ENCODE measurements at places on chromosomes 4 and X. TPM values are rescaled to one million over a fixed set of nuclear protein-coding genes. Genes with fewer than 3 reads are reported as not detected.

DNA sequence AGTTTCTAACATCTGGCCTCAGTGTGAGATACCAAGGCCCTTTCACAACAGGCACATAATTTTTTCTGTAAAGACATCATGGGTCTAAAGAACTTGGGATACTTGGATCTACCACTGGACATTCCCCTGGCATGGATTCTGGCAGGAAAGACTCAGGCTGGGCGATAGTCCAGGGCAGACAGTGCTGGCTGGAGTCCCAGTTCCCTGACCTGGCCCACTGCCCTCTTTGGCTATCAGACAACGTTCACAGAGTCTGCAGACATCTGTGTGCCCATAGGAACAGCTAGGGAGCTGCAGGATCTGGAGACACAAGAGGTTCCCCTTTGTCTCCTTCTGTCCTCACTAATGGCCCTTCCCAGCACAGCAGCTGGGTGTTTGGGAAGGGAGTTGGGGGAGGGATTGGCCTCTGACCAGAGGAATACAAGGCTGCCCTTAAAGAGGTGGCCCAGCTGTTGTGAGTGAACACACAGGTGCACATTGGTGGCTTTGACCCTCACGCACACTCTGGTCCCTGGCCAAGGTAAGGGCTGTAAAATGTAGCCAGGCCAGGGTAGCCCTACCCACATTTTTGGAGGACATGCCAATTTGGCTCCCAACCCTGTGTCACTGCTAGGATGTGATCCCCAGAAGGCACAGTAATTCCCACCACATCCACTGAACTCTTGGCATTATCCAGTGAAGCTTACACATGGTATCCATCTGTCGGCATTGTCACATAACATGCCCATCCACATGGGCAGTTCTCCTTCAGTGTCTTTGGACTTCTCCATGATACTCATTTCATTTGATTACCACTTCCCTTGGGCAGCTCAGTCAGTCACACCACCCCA is 72.3 kb downstream of the SOX3 start:
- DNase-seq: no peak

UGT2A1 gene
- not detected for total RNA-seq

- DNase-seq: no peak
Observed at GRCh38 chr4:88802138-88802537, 104.5 kb upstream of the NAP1L5 start.

GRCh38 chr4:109921384-109921808 is 8.7 kb downstream of the EGF start:
- DNase-seq: peak; percentile 6

DNA sequence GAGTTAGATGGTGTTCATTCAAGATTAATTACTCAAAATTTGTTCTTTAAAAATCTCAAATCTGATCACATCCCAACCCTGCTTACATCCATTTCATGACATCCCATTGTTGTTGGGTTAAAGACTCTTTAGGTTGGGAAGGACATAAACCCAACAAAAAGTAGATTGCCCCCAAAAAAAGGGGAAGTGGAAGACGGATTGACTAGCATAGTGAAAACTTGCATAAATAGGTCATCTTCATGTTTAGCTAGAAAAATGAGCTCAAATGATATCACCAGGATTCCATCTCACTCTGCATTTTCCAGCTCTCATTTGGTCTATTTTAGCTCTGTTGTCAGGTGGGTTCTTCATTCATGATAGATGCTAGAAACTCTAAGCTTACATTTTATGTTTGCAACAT is 18.5 kb upstream of the TET2 start:
- DNase-seq: no peak

DRD5 gene
- not detected for total RNA-seq

GRCh38 chrX:23952984-23953907 is 45.4 kb downstream of the CXorf58 start:
- no peak for DNase-seq

GRCh38 chrX:47637546-47638195 is 7.9 kb upstream of the CFP start:
- no peak for DNase-seq

DNA sequence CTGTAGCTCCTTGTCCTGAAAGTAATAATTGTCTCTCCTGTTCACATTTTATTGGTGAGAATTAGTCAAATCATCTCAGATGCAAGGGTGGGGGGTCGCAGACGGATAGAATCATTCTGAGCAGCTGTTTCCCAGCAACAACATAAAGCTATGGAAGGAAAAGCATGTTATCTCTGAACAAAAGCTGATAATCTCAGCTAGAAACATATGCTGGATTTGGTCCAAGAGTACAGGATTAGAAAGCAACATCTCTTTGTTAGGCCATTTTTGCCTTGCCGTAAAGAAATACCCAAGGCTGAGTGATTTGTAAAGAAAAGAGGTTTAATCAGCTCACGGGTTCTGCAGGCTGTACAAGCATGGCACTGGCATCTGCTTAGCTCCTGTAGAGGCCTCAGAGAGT is 472.8 kb upstream of the BOD1L1 start:
- no peak for DNase-seq

CITED1 gene
- total RNA-seq: 4.8 TPM

- DNase-seq: no peak
Observed at GRCh38 chr4:108533245-108533844, 87.0 kb upstream of the RPL34 start.

BRS3 gene
- total RNA-seq: not detected

UGT2B11 gene
- not detected for total RNA-seq

DNA sequence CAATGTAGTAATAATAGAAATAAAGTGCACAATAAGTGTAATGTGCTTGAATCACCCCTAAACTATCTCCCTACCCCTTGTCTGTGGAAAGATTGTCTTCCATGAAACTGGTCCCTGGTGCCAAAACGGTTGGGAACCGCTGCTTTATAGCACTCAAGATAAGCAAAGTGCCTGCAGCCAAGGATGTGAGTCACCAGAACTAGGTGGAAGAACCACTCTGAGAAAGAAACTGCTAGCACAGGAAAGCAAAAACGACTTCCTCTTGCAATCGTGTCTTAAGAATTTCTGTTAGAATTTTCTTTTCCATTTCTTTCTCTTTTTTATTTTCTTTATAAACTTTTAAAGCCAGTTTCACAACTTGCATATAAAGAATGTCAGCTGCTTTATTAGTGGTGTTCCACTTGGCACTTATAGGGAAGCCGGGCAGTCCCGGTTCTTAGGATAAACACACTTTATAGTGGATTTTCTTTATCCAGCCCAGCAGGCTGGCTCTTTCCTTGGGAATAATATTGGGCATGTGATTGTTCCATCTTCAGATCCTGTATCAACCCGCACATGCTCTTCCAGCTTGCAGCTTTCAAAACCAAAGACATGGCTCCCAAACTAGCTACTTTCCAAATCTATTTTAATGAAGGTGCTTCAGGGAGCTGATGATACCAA is 32.3 kb upstream of the CXCL8 start:
- DNase-seq: no peak

GRCh38 chrX:20374900-20375438 is 108.3 kb upstream of the RPS6KA3 start:
- no peak for DNase-seq

DNA sequence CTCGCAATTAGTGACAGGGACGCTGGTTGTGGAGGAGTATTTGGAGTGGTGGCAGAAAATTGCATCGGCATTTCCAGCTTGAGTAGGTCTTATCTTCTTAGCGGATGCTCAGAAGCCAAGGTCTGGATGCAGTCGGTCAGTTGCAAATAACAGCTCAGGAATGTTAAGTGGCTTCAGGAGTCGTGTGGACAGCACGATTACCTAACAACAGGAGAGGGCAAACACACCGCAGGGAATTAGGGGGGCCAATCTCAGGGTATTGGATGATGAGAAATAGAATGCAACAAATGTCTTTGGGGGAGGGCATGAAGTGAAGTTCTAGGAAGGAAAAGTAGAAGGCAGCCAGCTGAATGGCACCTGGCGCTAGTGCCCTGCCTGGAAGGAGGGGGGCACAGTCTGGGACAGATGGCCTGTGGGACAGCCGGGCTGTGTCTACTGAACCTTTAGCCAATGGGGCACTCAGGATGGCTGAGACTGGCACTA is 11.8 kb downstream of the RASL11B start:
- DNase-seq: no peak

DNA sequence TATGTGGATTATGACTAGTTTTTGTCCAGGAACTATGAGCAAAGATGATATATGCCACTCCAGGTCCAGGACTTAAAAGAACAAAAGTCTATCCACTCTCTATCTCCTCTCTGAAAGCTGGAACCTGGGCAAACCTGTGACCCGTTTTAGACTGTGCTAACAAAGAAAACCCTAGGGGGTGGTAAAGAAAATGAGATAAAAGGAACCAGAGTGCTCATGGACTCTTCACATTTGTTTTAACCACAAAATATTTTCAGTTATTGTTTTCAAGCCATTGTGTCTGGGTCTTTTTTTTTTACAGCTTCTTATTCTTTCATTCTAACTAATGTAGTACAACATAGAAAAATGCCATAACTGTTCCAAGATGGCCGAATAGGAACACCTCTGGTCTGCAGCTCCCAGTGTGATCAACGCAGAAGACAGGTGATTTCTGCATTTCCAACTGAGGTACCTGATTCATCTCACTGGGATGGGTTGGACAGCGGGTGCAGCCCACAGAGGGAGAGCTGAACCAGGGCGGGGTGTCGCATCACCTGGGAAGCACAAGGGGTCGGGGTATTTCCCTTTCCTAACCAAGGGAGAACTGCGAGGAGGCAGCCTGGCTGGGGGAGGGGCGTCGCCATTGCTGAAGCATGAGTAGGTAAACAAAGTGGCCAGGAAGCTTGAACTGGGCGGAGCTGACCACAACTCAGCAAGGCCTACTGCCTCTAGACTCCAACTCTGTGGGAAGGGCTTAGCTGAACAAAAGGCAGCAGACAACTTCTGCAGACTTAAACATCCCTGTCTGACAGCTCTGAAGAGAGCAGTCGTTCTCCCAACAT is 45.1 kb downstream of the CHM start:
- DNase-seq: no peak

FTHL17 gene
- not detected for total RNA-seq

- no peak for DNase-seq
Observed at GRCh38 chrX:20727447-20727846, 460.7 kb upstream of the RPS6KA3 start.

- no peak for DNase-seq
Observed at GRCh38 chr4:86441175-86441936, 81.5 kb upstream of the MAPK10 start.

GRCh38 chrX:15848576-15848975 is 6.0 kb downstream of the AP1S2 start:
- DNase-seq: no peak

DNA sequence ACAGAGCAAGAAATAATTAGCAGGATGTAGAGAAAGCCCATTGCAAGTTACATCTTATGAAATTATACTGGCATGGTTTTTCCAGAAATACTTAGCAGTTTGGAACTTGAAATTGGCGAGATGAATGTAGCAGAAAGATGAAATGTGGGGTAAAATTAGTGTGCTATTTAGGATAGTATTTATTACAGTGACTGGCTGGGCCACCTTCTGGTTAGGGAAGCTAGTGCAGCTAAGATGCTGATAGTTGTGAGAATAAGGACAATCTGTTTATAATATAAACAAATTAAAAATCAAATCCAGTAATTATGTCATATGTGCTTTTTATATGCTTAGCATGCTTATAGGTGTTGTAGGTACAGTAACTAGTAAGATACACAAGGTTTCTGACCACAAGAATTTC is 74.8 kb downstream of the IL15 start:
- DNase-seq: no peak

NHSL2 gene
- 10.8 TPM for total RNA-seq

DNA sequence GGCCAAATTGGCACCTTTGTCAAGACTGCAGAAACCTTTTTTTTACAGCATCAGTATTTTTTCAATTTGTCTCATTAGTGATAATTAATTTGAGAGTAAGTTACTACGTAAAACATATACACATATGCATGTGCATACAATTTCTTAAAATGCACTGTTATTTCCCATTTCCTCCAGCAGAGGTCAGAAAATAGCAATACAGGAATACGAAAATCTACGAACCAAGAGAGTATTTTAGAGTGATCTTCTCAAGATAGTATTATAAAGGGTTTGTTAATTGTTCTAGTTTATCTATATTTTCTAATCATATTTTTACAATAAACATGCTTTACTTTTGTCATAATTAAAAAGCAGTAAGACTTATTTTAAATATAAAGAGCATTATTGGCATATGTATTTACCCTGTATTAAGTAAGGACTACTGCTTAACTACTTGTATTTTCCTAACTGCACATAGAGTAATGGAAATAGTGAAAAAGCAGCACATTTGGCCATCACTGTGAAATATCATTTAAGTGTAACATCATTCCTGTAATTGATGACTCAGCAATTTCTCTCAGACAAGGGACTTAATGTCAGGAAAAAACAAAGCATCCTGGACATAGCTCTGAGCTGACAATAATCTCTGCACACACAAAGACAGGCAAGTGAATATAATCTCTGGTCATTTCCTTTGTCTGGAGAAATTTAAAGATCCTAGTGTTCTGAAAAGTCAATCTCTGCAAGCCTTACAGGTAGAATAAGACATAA is 45.6 kb downstream of the MAOB start:
- DNase-seq: no peak

F8A2 gene
- total RNA-seq: not detected

GRCh38 chr4:175470131-175470530 is 341.9 kb downstream of the GPM6A start:
- no peak for DNase-seq

GRCh38 chrX:118780509-118780908 is 43.1 kb upstream of the ZCCHC12 start:
- DNase-seq: no peak

DNA sequence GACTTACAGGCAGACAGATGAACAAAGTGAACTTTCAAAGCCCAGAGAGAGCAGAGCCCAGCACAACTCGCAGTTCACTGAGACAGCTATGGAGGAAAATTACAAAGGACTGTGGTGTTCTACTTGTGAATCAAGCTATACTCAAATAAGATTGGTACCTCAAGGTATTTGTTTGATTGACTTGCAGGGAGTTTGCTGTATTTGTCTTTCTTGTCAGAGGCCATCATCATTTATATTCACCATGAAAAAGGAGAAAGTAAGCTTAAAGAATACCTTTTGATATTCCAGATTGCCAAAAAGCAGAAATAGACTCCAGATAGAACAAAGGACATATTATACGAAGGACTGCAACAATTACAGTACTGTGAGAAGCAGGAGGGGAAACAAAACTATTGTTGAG is 1047.9 kb downstream of the RPA4 start:
- DNase-seq: no peak

TRIM75 gene
- not detected for total RNA-seq

DNA sequence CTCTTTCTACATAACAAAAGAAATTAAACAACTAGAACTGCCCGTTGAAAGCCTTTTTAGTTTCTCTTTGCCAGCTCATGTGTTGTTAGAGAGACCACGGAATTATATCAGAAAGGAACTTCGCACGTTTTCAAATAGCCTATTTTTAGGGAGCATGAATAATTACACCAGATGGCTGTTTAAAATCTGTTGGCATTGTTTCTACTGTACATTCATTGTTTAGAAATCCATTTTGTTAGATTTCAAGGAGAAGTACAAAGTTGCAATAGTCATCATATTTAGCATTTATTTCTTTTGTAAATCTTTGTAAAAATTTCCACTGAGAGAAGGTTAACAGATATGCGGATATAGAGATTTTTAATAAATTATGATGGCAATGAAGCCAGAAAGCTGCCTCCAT is 403.0 kb upstream of the HS3ST1 start:
- no peak for DNase-seq

Measured in neural crest cell (in vitro differentiated cells).